ENCODE measurements at places on chromosomes 4 and X. TPM values are rescaled to one million over a fixed set of nuclear protein-coding genes. Genes with fewer than 3 reads are reported as not detected.

Gene CCDC149
- total RNA-seq, result 18.2 TPM

Gene BMPR1B
- 2.2 TPM for total RNA-seq

Gene CT45A1
- total RNA-seq, result not detected

Gene REELD1
- not detected for total RNA-seq

Gene UGT2B15
- total RNA-seq, result not detected

Gene SOD3
- 136 TPM for total RNA-seq

Gene DGKK
- not detected for total RNA-seq

Gene STATH
- total RNA-seq, result not detected

Gene ATP8A1
- total RNA-seq, result 10.5 TPM

Gene SPANXB1
- total RNA-seq, result not detected

Gene ERVMER34-1
- total RNA-seq, result not detected

Data from aortic smooth muscle cell (primary cell).